Mesenchymal stem cell (in vitro differentiated cells and primary cell): ENCODE measurements at places on chromosomes 13 and 19.

DNA sequence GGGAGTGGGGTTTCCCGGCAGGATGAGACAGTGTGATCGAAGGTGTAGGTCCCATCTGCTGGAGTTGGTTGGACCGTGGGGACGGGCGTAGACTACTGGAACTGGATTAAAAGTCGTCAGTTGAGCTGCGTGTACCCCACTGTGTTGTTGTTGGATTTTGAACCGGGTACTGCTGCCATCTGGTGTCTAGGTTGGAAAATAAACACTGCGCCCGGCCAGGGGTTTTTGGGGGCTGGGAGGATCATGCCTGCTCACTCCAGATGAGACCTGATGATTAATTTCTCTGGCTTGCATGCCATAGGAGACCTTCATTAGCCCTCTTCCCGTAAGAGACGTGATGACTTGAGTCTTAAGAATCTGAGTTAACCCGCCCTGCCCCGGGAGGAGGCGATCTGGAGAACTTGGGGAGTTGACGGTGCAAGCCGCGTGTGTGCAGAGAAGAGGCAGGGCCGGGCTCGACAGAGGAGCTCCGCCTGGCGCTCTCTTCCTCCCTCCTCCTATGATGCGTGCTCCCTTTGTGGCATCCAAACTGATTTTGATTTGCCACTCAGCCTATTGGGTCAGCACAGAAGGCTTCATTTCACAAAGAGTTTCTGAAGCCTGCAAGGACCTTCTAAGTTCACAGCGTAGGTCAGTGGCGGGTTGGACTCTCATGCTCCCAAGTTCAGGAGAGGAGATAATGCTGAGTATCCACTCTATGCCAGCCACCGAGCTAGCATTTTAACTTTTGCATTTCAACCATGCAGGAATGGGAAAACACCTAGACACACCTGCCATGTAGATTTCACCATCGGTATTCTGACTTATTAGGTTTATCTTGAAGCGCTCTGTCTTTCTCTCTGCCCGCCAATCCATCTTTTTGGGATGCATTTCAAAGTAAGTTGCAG, 2.7 kb downstream of the UHRF1 start:
- peak; percentile 99 for DNase-seq

- DNase-seq, result no peak
Observed at GRCh38 chr13:99614465-99614885, 113.2 kb downstream of the TM9SF2 start.

- DNase-seq, result no peak
Observed at GRCh38 chr13:47044842-47045241, 148.0 kb upstream of the HTR2A start.

- no peak for DNase-seq
Observed at GRCh38 chr13:36026531-36026930, 104.7 kb downstream of the DCLK1 start.

DNA sequence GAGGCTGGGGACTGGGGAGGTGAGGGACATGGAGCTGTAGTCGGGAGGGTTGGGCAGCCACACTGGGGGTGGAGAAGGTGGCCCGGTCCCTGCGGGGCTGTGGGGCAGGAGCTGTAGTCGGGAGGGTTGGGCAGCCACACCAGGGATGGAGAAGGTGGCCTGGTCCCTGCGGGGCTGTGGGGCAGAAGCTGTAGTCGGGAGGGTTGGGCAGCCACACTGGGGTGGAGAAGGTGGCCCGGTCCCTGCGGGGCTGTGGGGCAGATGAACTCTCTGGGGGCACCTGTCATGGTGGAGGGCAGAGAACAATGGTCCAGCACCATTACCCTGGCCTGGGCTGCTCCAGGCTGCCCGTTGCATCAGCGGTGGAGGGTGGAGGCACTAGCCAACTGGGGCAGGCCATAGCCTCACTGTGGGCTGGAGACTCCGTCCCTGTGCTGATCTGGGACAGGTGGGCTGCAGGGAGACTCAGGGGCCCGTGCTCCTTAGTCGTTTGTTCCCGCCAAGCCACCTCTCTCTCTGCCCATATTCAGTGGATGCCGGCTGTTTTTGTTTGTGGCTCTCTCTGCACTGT, 51.4 kb downstream of the ATP11A start:
- no peak for DNase-seq

DNA sequence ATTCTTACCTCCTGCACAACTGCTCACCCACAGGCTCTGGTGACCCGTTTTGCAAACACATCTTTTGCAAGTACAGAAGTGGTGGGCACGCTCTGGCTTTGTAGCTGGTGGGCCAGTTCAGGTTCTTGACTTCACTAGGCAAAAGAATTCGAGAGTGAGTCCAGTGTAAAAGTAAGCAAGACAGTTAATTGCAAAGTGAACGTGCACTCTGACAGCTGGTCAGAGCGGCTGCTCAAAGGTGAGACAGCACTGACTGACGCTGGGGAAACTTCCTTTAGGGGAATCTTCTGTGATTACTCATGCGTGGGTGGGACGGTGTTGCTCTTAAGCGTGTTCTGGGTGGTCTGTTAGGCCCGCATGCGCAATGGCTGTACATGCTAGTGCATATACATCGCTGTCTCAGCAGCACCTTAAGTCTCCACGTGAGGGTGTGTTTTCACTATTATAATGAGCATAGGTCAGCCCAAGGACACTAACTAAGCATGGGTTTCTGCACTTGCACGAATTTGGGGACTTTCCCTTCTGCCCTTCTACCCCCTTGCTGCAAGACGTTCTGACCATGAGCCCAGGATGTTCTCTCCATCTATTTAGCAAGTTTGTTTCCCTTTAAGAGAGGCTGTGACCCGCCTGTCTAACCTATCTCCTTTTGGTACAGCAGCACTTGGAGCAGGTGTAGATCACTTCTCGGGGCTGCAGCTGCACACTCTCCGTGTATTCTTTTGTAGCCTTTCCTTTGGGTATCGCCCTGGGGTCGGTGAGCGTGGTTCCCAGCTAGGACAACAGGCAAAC, 30.2 kb upstream of the CD33 start:
- DNase-seq, result no peak

DNA sequence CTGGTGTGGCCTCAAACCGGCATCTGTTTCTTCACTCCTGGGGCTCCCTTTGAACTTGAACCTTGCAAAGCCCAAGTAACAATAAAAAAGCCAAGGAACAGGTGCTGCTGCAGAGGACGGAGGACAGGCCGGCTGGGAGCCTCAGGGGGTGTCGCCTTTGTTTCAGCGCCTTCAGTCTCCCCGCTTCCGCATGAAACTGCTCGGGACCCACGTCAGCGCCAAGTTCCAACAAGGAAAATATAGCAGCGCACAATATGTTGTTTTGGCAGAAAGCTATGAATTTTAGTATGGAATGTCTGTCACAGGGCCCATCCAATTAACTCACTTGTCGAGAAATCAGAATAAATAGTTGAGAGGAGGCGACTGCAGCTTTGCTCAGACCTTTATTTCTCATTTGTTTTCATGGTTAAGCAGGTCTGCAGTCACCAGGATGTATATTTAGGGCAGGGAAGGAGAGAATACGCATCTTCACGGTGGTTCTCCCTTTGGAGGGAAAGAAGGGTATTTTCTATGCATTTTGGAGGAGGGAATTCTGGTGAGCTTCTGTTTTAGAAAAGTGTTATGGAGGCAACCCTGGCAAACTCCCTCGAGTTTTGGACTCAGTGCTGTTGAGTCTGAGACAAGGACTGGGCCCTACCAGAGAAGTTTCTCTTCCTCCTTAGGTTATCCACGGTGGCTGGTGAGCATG, 34.3 kb upstream of the MEDAG start:
- DNase-seq, result no peak

DNA sequence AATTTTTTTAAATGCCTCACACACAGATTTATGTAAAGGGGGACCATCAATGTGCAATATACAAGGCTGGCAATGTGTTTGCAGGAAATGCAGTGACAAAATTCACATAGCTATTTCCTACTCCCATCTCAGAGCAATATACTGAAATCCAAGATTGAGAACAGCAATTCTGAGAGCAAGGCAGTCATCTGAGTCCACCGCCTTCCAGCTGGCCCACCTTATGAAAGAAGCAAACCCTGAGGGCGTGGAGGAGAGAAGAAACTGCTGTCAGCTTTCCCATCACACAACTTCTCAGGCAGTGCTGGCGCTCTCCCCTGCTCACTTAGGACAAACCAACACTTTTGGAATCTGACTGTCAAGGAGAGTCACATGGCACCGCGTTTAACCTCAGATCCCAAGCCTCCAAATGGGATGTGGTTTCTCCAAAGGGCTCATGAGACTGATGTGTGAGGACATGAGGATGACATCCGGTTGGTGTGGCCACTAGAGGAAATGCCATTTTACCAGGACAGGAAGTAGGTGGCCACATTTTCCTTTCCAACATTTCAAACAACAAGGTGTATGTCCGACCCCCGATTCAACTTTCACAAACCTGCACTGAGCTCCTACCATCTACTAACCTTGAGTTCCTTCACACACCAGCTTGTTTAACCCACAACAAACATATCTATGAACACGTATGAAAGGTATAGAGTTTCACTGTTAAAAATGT, 3.7 kb upstream of the DOCK9 start:
- no peak for DNase-seq

GRCh38 chr13:37788346-37788745, 81.2 kb downstream of the TRPC4 start:
- no peak for DNase-seq

DNA sequence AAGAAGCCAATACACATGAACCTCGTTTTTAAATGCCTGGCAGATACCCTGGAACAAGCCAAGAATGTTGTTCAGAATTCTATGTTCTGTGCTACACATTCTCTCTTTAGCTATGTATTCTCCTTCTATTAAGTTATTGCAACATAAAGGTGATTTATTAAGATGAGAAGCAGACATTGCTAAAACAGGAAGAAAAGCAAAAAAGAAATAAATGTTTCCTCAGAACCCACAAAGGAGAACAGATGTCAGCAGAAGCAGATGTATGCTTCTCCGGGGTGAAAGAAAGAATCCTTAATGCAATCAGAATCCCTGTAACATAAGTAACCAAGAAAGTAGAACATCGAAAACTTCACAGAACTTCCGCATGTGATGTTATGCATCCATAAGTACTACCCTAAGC, 302.9 kb downstream of the DCT start:
- DNase-seq, result peak; percentile 43

DNA sequence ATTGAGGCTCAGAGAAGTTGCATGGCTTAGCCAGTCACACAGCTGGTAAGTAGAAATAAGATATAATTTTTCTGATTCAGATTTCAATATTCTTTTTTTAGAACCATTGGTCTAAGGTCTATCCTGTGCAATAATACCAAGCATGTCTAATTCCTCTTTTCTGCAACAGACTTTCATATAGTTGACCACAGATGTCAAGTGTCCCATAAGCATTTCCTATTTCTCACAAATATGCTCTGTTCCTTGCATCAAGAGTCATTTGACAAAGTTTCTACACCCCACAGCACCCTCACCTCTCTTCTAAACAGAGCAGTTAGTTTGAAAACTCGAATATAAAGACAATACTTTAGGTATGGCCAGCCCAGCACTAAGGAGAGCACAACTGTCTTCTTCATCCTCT, 26.8 kb upstream of the SACS start:
- DNase-seq, result no peak

DNA sequence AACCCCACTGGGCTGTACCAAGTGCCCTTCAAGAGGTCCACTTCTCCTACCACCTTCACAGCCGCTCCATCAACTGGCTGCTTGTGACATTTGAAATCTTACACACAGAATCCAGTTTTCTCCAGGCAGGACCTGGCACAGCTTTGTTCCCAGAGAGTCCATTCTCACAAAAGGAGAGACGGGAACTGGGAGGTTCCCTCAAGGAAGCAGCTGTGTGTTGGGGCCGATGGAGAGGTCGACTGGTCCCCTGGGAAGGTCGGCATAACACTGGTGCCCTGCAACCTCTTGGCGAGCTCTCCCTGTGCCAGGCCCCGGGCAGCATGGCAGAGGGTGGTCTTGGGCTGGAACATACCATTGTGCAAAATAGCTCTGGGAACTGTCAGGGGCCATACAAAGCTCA, 21.5 kb downstream of the ELL start:
- DNase-seq, result no peak

- peak; percentile 46 for DNase-seq
Observed at GRCh38 chr19:46670813-46671212, 9.8 kb upstream of the DACT3 start.

- peak; percentile 18 for DNase-seq
Observed at GRCh38 chr19:1668486-1669270, 16.3 kb upstream of the TCF3 start.

- no peak for DNase-seq
Observed at GRCh38 chr19:20662421-20663105, 1.2 kb upstream of the ZNF626 start.

- DNase-seq, result no peak
Observed at GRCh38 chr13:97235549-97236231, 13.6 kb downstream of the MBNL2 start.
